ENCODE measurements at places on chromosomes 6 and 20. TPM values are rescaled to one million over a fixed set of nuclear protein-coding genes. Genes with fewer than 3 reads are reported as not detected.

GRCh38 chr6:44225579-44226325 lies 2.4 kb downstream of the SLC29A1 start:
- H3K27ac ChIP-seq, result no peak overlapping the region
- no peak for DNase-seq
- peaks cover 34% of the 10 kb centered on the region for H3K4me1 ChIP-seq
- peak overlapping the region; percentile 65 for H3K4me3 ChIP-seq
- H3K36me3 ChIP-seq, result peaks cover 39% of the 10 kb centered on the region
- no peaks in the 10 kb centered on the region for H3K27me3 ChIP-seq

GRCh38 chr20:48324744-48325143 lies 503.1 kb downstream of the PREX1 start:
- DNase-seq, result no peak
- H3K27ac ChIP-seq, result no peak overlapping the region
- H3K4me1 ChIP-seq, result no peaks in the 10 kb centered on the region
- no peak overlapping the region for H3K4me3 ChIP-seq

GRCh38 chr20:2942439-2942838 lies 69.2 kb downstream of the PTPRA start:
- H3K4me1 ChIP-seq, result peaks cover 35% of the 10 kb centered on the region
- no peaks in the 10 kb centered on the region for H3K27me3 ChIP-seq
- no peak for DNase-seq
- H3K36me3 ChIP-seq, result peaks cover 37% of the 10 kb centered on the region
- no peak overlapping the region for H3K27ac ChIP-seq
- no peak overlapping the region for H3K4me3 ChIP-seq

MDC1 gene
- 88.3 TPM for total RNA-seq

PHACTR3 gene
- not detected for total RNA-seq
